ENCODE measurements at places on chromosomes 2 and 18. TPM values are rescaled to one million over a fixed set of nuclear protein-coding genes. Genes with fewer than 3 reads are reported as not detected.

The INO80D gene
- 6.0 TPM for total RNA-seq

The NAT8 gene
- not detected for total RNA-seq

The CEP76 gene
- total RNA-seq: 13.4 TPM

The SIX2 gene
- total RNA-seq: not detected

The STK17B gene
- 5.4 TPM for total RNA-seq

The REG1B gene
- not detected for total RNA-seq

The CABLES1 gene
- 30.3 TPM for total RNA-seq

The GKN2 gene
- not detected for total RNA-seq

The MROH2A gene
- total RNA-seq: not detected

The CD8B gene
- not detected for total RNA-seq

The CYP27A1 gene
- 19.2 TPM for total RNA-seq

The MAB21L4 gene
- not detected for total RNA-seq

The TCF7L1 gene
- total RNA-seq: 6.2 TPM

The AGBL5 gene
- total RNA-seq: 16.2 TPM

The NYAP2 gene
- not detected for total RNA-seq

The VWA3B gene
- total RNA-seq: 0.13 TPM

The PCARE gene
- not detected for total RNA-seq

The GAL3ST2 gene
- total RNA-seq: not detected

The SAG gene
- total RNA-seq: under 0.01 TPM

The CYRIA gene
- total RNA-seq: 30.6 TPM

The ANTXR1 gene
- under 0.01 TPM for total RNA-seq

The AQP12A gene
- not detected for total RNA-seq

The RBKS gene
- total RNA-seq: 0.90 TPM

The CAPN13 gene
- not detected for total RNA-seq

The CPO gene
- not detected for total RNA-seq

The RAX gene
- total RNA-seq: not detected

The RND3 gene
- 25.5 TPM for total RNA-seq

The PIEZO2 gene
- total RNA-seq: 343 TPM

The SULT1C4 gene
- 114 TPM for total RNA-seq

The PGAP1 gene
- total RNA-seq: 3.6 TPM

The ANKRD30B gene
- total RNA-seq: not detected

The FIGN gene
- under 0.01 TPM for total RNA-seq

The CKAP2L gene
- total RNA-seq: 3.1 TPM

The RUFY4 gene
- total RNA-seq: not detected

The TXNDC2 gene
- not detected for total RNA-seq
